Inflammatory macrophage (primary cell): ENCODE measurements at places on chromosomes 13 and 19.

DNA sequence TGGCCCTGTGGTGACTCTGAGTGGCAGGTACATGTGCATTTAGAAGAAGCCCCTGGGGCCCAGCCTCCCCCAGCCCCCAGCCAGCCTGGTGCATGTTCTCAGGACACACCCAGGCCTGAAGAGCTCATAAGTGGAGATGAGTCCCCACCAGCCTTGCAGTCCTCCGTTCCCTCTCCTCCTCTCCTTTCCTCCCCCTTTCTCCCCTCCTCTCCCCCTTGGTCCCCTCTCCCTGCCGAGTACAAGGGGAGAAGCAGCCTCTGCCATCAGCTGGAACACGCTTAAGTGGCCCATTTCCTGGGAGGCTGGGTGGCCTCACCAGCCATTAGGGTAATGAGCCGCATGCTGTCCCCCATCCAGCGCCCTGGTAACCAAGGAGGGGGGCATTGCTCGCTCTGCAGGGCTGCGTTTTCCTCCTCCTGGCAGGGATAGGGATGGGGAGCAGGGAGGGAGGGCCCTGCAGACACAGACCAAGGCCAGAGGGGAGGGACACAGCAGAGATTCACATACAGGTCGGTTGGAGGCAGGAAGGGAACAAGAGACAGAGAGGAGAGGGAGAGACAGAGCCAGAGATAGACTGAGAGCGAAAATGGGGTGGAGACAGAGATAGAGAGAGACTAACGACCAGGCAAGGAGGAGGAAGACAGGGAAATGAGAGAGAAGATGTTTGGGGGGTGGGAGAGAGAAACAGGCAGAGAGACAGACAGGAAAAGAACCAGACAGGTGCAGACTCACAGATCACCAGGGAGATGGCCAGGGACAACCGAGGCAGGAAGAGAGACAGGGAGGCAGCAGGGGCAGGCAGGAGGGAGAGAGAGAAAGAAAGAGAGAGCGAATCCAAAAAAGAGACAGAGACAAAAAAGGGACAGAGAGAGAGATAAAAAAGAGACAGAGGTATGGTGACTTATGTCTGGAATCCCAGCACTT is 19.3 kb upstream of the DPP9 start:
- no peak for DNase-seq

GRCh38 chr13:88622362-88622973 is 951.3 kb downstream of the SLITRK5 start:
- DNase-seq = no peak

DNA sequence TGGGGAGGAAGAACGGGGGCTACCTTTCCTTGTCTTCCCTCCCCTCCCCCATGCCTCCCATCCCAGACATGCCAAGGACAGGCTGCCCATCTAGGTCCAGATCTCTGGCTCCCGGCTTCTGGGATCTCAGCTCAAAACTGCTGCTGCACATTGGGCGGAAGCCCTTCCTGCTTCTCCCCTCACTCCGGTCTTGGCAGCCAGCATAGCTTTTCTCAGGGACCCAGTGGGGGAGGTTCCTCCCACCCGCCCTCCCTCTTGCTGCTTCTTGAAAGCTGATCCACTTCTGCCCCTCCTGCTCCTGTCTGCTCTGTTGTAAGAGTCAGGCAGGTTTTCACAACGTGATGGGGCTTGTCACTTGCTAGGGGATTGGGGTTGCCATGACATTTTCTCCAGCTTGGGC is 21.7 kb upstream of the RNF17 start:
- DNase-seq = no peak

DNA sequence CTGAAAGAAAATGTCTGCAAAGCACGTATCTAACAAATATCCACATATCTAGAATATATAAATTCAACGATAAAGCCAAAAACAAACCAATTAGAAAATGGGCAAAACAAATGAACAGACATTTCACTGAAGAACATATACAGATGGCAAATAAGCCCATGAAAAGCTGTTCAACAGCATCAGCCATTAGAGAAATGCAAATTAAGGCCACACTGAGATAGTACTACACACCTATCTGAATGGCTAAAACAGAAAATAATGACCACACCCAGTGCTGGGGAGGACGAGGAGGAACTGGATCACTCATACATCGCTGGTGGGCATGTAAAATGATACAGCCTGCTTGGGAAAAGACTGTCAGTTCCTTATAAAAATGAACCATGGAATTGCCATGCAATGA is 32.0 kb downstream of the PDCD5 start:
- DNase-seq = no peak

DNA sequence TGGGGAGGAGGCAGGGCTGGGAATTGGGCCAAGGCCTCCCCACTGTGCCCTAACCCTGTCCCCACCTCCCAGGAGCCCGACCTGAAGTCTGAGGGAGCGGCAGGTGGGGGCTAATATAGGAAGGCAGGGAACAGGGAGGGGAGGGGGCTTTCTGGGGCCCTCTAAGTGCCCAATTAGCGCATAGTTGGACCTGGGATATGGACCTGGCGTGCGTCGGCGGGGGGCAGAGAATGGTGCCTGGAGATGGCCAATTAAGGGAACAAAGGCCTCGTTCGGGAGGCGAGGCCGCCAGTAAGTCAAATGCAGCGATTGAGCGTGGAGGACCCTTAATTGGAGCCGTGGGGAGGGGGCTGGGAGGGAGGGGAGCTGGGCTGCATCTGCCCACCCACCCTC is at the start of gene C19orf85:
TSS of gene C19orf85 (minus strand) at position 90 of the 393 bp plus-strand sequence. CDS start 197 bp downstream, outside the sequence.
- DNase-seq = no peak

- DNase-seq = no peak
These were observed 60.5 kb downstream of the SERP2 start for GRCh38 chr13:44433863-44434765.

GRCh38 chr13:37914781-37915391 is 45.3 kb upstream of the TRPC4 start:
- no peak for DNase-seq

DNA sequence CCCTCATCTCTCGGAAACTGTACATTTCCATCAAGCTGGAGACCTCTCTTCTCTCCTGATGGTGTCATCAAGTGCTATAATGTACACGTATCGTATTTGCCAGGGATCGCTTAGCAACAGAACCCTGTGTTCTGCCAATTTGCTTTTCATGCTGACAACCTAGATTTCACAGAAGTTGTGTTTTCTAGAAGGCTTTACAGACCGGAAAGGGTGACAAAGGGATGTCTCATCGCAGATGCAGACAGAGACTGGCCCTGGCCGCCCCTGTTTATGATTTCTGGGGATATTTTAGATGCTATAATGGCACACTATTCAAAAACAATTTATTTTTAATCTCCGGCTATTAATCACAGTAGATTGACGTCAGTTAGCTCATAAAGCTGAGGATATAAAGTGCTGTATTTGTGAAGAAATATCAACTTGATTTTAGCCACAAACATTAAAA is 291.4 kb downstream of the IRS2 start:
- DNase-seq = no peak
